ENCODE measurements at places on chromosomes 3 and 15.

DNA sequence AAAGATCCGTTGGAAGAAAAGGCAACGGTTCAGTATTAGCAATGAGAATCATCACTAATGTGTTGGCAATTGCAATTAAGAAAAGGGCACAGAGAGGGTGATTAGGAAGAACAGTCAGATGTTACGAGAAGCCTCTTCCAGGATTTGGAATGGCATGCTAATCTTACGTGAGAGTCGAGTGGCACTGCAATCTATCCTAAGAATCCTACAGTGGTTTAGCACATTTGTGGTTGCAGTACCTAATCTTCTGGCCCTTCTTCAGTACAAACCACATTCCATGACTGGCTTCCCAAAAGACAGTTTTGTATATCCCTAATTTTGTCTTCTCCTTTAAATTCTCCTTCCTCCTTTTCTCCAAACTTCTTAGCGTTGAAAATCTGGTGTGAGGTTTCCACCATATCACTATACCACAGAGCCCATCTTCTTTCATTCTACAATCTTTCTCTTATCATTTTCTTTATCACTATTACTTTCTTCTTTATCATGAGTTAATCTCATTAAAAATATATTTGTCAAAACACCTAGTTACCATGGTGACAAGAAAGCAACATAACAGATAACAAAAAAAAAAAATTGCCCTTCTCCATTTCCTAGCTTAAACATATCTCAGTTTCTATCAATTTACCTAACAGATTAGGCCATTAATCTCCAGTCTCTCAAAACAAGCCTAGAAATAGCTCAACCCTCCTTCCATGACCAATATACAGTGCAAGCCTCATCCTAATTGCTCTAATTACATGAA, 60.1 kb downstream of the IGSF11 start:
- DNase-seq: no peak

- no peak for DNase-seq
Measured at GRCh38 chr15:78762985-78763795, 48.1 kb downstream of the ADAMTS7 start.

- no peak for DNase-seq
Measured at GRCh38 chr3:111285694-111286093, 214.1 kb downstream of the NECTIN3 start.

DNA sequence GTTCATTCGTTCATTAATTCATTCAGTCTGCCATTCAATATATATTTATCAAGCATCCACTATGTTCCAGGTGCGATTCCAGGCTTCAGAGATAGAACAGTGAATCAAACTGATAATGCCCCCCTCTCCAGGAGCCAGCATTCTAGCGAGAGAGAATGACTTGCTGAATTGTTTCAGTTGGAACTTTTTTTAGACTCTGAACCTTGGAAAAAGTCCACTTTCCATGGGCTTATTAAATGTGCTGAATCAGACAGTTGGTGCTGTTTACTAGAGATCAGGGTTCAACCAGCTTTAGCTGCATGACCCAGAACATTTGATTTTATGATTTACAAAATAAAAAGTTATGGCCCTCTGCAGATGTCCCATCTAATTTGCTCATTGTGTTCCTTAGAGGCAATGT, 213.2 kb downstream of the THSD4 start:
- no peak for DNase-seq

DNA sequence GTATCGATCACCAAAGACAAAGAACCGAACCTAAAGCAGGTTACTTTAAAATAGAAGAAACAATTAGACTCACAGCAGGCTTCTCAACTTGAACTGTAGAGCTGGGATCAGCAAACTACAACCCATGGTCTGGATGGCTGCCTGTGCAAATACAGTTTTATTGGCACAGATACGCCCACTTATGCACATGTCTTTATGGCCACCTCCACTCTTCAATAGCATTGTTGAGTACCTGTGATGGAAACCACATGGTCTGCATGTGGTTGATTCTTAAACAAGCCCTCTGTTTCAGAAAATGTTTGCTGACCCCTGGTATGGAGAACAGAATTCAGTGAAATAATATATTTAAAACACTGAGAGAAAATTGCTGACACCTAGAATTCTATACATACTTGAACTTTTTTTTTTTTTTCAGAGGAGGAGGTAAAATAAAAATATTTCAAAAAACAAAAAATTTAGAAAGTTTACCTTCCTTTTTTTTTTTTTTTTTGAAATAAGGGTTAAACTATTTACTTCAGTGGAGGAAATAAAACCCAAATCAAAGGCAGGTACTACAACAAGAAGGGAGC, 263.8 kb upstream of the ATP10A start:
- no peak for DNase-seq

- no peak for DNase-seq
Measured at GRCh38 chr3:153906366-153906765, 214.8 kb upstream of the ARHGEF26 start.

- peak; percentile 24 for DNase-seq
Measured at GRCh38 chr3:43758592-43759225, 68.0 kb downstream of the ABHD5 start.

GRCh38 chr3:194654443-194654842, 17.5 kb downstream of the LSG1 start:
- DNase-seq: no peak

DNA sequence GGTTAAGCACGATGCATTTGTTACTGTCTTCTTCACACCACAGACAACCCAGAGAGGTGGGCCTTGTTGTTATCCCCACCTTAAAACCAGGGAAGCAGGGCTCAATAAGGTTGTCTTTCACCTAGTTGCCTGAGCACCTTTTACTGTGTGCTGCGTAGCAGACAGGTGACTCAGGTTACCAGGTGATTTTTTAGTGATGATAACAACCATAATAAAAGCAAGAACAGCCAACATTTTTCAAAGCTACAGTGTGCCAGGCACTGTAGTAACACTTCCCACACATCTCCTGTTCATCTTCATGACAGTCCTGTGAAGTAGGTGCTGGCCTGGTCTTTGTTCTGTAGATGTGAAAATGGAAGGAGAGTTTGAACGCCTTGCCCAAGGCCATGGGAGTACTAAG, 132.2 kb downstream of the SLC25A26 start:
- DNase-seq: no peak
